ENCODE measurements at places on chromosomes 1 and 21.

DNA sequence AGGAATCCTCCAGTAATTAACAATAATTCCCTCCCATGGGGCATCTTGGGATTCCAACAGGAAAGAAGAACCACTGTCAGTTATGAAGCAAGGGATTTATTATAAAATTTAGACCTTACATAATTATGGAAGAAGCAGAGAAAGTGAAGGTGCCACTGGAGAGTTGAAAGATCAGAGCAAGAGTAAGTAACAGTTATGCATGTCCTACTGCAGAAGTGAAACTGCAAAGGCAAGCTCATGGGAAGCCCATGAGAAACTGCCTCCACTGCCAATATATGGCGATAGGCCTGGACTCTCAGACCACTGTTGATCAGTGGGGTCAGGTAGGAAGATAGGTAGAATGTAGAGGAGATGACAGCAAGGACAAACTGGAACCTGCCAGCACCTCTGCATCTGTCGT is 123.6 kb upstream of the ZNF648 start:
- DNase-seq: no peak

- no peak for DNase-seq
Observed at GRCh38 chr1:178434360-178434759, 62.4 kb downstream of the CLEC20A start.

GRCh38 chr21:30211071-30211470 is 4.8 kb downstream of the CLDN8 start:
- no peak for DNase-seq

- DNase-seq: peak; percentile 86
Observed at GRCh38 chr1:4227986-4228385, 327.9 kb upstream of the C1orf174 start.

DNA sequence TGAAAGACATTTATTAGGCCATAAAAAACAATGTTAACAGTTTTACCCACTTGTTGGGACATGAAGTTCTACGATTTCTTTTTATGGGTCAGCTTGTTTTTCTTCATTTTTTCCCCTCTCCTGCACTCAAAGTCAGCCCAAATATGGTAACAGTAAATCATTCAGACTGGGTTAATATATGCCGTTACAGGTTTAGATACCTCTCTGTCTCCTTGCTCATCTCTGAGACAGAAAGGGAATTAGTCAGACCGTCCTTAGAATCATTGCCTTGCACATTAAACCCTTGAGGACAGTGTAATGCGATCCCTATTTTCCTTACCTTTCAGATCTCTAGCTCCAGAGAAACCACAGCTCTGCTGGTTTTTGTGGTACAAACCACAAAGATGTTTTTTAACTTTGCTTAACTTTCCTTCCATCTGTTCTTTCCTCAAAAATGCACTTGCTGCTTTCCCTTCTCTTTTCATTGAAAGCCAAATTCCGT is 613.3 kb downstream of the PLPP3 start:
- no peak for DNase-seq

DNA sequence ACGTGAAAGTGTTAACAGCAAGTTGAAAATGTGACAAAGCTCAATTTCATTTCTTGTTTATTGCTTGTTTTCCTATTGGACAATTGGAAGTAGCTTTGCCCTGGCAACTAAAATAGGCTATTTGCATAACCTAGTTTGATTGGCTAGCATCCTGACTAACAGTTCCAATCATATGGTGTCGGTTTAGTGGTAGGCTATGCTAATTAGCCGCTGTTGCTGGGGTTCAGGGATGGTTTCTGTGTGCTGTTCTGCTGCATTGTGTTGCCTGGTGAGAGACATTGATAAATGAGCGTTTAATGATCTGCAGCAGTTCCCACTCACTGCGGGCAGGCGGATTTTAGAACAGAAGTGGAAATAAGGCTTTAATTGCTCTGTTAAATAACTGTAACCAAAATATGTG is 68.5 kb downstream of the DYRK1A start:
- DNase-seq: peak; percentile 80

DNA sequence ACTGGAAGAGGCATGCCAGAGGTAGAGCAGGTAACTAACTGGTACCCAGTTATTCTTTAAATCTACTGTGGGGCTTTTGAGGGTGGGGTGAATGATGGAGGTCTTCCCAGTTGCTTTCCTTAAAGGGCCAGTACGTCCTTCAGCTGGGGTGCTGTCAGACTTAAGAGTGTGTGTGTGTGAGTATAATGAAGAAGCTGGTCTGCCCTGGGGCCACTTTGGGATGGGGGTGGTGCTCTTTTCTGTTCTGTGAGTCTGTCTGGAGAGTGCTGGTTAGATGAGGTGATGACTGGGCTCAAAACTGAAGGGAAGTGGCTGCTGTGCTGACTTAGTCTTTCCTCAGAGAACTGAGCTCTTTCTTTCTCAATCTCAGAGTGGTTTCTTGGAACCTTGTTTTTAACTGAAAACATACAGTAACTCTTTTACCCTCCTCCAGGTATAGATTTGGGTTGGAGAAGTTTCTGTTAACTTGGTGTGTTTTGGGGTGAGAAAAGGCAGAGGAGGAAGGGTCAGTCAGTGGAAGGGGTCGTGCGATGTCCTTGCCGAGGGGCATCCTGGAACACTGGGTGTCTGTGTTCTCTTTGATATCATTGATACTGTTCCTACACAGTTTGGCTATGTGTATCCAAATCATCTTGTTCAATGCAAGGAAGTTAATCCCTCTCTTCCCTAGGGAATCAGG is 746 bp downstream of the MACF1 start:
- no peak for DNase-seq

DNA sequence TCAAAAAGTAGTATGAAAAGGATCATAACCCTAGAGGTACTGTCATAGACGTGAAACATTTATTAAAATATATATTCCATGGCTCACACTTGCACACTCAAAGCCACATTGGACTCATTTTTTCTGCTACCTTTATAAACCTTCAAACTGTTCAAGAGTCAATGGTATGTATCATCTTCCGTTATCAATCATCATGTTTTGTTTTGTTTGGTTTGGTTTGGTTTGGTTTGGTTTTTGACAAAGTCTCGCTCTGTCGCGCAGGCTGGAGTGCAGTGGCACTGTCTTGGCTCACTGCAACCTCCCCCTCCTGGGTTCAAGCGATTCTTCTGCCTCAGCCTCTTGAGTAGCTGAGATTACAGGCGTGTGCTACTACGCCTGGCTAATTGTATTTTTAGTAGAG is 1.8 kb downstream of the IFNAR2 start:
- no peak for DNase-seq
